Ammon's horn (tissue), 1 donor: ENCODE measurements at places on chromosomes 4 and X.

- DNase-seq = no peak
These were observed 56.9 kb downstream of the MAD2L1 start for GRCh38 chr4:120009731-120010130.

DNA sequence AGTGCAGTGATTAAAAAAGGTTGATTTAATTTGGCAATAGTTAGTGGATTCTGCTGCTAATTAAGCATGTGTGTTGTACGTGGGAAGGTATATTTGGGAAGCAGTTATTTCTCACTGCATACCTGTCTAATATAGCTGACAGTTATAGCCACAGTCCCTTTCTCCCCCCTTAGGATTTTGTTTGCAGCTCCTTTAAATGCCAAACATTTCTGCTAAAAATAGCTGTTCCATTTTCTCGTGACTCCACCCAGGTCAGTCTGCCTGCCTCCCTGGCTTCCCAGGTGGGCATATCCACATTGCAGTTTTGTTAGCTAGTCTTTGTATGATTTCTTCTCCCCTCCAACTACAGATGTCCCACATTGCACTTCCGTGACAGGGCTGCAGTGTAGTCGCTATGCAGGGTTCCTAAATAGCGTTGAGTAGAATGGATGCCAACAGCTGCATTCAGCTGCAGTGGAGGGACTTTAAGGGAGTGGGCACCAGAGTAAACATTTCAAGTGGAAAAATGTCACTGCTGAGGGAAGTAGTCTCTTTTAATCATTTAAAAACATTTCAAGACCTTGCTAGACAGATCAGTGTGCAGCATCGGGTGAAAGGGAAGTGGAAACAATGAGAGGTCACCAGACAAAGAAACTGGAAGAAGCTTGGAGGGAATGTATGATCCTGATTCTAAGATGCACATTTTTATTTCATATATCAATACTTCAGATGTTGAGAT lies 326.3 kb downstream of the RAPGEF2 start:
- DNase-seq = no peak

DNA sequence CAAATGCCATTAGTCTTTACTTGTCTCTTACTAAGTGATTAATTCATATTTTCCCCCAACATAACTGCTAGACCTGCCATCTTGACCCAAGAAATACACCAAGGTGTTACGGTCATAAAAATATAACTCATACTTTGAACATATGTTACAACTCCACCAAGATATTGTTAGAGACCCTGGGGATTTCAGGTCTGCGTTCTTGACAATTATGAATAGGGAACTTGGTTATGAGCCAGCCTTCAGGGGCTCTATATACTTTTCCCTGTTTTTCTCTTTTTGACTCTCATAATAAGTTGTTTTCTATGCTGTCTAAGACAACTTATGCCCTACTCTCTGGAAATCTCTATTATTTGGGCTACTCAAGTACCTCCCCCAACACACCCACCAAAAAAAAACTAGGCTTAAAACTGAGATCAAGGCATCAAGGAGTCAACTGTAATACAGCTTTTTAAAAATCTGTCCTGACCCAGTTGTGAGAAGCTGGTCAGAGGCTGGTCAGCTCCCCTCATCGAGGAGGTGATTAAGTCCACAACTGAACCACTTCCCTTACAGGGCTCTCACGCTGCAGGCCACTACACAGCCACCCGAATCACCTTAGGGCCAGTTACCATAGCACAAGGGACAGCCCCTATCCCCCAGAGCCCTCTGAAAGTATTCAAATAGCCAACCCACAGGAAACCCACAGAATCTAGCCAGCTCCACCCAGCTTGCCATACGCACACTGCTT lies 10.5 kb upstream of the TLR3 start:
- DNase-seq = no peak

- DNase-seq = no peak
These were observed 16.6 kb downstream of the LRPAP1 start for GRCh38 chr4:3515646-3516045.

- no peak for DNase-seq
These were observed 250.5 kb upstream of the GPRIN3 start for GRCh38 chr4:89558147-89558546.

GRCh38 chr4:3372933-3373465 lies 68.8 kb upstream of the HGFAC start:
- DNase-seq = peak; percentile 87

- no peak for DNase-seq
These were observed 86.3 kb downstream of the SMARCA5 start for GRCh38 chr4:143599827-143600226.

DNA sequence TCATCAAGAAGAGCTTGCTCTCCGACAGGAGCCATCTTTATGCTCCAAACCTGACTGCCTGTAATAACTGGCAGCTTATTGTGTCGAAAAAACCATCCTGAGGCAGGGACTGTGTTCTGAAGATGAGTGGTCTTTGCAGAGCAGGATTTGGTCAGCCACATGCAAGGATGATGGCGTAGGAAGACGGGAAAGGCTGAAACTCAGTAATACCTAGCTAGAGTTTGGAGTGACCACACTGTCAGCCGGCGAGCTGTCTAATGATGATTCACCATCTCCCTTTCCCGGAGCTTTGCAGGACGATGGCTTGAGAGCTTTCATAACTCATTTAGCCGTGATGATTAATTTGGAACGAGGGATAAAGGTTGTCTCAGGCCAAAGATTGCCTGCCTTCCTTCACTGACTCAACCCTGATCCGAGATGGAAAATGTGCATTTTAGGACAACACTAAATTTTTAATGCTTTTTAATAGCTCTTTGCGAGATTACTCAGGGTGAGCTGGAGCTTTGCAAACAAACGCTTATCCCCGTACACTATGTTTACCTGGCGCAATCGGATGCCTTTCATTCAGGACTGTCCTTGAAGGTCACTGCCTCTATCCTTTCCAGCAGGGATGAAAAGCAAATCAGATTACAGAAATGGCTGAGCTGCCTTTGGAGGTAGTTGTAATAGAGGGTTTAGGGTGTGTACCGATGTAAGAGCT lies 288.5 kb downstream of the ASMT start:
- DNase-seq = no peak

DNA sequence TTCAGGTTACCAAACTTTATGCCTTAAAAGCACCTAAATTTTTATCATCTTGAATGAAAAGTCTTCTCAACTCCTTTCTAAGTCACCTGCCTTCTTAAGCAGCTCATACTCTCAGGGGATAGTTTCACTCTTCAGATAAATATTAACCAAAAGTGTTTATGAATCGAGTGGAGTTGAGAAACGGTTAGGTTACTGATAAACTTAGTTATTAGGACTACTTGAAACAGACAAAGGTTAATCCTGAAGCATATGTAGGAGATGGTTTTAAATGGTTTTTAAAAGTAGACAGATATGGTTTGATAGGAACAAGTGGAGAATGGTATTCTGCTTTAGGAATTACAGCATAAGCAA lies 32.8 kb downstream of the CLDN22 start:
- no peak for DNase-seq

GRCh38 chrX:149312988-149313387 lies 192.1 kb downstream of the IDS start:
- DNase-seq = no peak

DNA sequence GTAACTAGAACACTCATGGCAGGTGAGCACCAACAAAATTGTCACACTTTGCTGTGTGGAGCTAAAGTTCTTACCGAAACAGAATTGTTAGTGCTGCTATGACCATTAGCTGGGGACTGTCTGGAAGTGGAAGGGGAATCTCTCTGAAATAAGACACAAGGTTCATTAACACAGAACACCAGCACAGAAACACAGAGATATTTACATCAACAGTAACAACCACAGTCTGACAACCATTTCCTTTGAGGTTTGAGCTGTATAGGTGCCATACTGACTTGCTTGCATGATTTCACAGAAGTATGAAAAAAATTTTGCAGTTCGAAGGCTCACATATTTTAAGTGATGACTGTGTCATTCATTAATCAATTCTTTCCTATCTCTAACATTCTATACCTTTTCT lies 109.8 kb downstream of the NYX start:
- no peak for DNase-seq

GRCh38 chr4:949656-950055 lies 17.4 kb downstream of the TMEM175 start:
- DNase-seq = no peak

DNA sequence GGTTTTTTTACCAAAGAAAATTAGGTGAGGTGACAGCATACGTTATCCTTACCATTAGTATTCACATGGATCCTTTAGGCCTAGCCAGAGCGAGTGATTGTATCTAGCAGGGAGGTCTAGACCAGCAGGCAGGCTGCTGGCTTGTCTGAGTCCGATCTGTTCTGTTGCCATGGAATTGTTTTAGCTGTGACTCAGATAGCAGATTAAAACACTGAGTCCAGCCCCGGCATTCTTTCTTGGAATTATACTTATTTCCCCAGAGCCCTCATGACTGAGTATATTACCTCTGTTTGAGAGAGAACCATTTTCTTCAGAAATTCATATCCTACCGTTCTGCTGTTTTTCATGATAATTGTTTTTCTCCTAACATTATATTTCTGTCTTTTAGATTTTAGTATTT lies 37.4 kb downstream of the OCRL start:
- peak; percentile 25 for DNase-seq

- no peak for DNase-seq
These were observed 29.4 kb downstream of the FAT4 start for GRCh38 chr4:125344198-125344597.

DNA sequence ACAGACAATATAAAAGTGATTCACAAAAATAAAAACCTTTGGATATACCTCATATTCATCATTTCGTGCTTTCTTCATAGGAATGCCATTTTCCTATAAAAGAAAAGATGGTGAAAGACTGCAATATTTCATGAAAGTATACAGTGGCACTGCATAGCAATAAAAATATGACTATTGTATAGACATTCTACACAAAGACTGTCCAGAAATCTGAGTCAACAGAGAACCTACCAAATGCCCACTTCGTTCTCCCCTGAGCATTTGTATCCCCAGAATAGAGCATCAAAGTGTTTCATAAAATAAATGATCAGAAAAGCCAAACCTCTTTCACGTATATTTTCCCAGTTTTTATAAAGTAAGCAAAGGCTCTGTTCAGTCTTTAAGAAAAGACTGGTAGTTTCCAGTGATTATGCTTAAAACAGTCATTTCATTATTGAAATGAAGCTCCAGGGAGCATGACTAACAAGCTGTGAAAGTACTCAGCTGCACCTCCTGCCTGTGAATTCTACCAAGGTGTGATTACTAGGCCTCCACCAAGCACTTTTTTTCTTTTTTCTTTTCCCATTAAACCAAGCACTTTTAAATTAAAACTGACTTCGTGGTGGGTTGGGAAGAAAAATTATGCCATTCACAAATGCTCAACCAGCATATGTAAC lies 20.2 kb downstream of the PPA2 start:
- no peak for DNase-seq

GRCh38 chrX:7746856-7747255 lies 96.1 kb upstream of the VCX start:
- no peak for DNase-seq

GRCh38 chr4:66927937-66928336 lies 617.4 kb downstream of the CENPC start:
- DNase-seq = peak; percentile 39

DNA sequence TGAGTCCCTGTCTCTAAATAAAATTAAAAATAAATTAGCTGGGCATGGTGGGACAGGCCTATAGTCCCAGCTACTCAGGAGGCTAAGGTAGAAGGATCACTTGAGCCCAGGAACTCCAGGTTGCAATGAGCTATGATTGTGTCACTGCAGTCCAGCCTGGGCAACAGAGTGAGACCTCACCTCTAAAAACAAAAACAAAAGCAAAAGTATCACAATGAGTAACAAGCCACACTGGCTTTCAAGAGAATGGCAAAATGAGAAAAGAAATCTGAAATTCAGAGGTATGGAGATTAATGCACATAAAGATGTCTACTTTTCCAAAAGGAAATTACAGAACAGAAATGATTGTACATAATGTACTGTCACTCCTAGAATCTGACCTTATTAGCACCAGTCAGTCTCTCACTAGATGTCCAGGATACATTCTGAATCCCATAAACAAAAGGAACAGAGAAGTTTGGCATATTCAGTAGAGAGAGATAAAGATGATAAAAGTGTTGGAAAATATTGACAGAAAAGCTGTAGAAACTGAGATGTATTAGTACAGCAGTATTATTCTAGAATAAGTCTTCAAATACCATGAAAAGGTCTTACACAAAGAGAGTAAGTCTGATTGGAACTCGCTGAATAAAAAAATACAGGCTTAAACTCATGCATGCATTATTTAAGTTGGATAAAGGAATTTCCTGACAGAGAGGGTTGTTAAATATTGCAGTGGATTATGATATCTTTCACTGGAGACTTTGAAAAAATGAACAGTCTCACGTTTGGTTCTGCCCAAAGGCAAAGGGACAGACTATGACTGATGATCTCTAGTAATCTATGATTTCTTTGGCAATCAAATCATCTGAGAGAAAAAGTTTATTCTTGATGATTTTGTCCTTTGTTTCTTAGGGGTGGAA lies 102.5 kb downstream of the SH3RF1 start:
- no peak for DNase-seq

DNA sequence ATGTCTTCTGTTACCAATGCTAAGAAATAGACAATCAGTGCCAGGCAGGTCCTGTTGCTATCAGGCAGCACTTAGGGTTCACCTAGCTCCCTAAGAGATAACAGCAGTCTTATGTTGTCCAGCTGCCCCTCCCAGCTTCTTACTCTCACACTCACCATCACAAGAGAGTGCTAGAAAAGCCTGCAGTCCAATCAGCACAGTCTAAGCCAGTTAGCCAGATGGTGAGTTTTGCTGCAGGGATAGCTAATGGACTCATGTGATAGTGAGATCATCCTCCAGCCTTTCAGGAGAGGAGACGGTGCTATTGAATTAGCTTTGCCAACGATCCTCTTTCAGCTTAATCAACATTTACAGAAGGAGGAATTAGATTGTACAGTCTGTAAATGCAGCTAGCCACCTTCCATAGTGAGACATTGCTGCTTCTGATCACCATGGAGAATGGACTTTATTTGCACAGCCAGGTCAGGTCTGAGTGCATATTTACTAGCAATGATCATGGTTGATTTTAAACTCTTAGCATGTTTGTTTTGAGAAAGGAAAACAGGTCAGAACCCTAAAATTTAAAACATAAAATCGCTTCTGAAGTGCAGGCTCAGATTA lies 438.3 kb downstream of the CENPC start:
- DNase-seq = no peak

DNA sequence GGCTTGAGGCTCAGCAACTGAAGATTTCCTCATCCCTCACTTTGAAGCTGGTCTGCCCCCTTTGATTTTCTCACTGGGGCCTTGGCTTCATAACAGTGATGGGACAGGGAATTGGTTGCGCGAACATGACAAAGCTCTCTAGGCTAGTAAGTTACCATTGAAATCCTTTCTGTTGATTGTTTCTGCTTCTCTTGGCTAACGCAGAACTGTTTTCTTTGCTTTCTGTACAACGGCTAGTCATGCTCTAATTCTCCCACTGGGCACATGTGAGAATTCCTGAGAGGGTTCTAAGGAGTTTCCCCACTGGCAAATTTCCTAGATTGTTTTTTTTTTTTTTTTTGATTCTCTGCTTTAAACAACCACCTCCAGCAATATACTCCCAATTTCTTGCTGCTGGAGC lies 738.6 kb downstream of the PCDH7 start:
- no peak for DNase-seq

GRCh38 chr4:101183221-101183620 lies 164.1 kb downstream of the PPP3CA start:
- no peak for DNase-seq

- no peak for DNase-seq
These were observed 77.1 kb upstream of the GABRA3 start for GRCh38 chrX:152528193-152528592.

- DNase-seq = no peak
These were observed 22.2 kb upstream of the HMX1 start for GRCh38 chr4:8893624-8894423.
